ENCODE measurements at places on chromosomes 1 and 21.

DNA sequence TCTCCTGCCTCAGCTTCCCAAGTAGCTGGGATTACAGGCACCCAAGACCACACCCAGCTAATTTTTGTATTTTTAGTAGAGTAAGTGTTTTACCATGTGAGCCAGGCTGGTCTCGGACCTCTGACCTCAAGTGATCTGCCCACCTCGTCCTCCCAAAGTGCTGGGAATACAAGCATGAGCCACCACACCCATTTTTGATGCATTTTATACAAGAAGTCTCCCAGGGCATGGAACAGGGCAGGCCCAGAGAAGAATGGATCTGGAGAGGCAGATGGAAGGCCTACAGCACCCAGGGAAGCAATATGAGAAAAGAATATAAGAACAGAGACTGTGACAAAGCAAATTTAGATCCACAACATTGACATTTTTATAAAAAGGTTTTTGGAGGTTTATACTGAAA lies 18.8 kb upstream of the IFNAR1 start:
- DNase-seq: no peak

DNA sequence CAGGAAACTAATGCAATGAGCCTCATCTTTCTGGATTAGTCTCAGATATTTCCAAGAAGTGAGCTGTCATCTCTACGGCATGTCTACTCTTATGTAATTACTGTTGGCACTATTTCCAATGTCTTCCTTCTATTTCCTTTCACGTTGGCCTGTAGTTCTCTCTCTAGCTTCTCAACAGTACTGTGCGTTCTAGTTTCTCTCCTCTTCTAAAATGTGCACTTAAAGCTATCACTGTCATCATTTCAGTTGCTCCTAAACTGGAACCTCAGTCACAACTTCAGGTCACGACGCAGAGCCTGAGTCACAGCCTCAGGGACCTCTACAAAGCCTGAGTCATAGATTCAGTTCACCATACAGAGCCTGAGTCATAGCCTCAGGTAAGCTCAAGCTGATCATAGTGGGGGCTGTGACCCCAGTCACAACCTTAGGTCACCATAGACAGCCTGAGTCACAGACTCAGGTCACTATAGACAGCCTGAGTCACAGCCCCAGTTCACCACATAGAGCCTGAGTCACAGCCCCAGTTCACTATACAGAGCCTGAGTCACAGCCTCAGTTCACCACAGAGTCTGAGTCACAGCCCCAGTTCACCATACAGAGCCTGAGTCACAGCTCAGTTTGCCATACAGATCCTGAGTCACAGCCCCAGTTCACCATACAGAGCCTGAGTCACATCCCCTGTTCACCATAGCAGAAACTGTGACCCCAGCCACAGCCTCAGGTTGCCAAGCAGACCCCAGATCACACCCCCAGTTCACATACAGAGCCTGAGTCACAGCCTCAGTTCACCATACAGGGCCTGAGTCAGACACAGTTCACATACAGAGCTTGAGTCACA lies 13.0 kb downstream of the WNT9A start:
- DNase-seq: peak; percentile 51

GRCh38 chr1:31776516-31776915 lies 12.4 kb upstream of the ADGRB2 start:
- no peak for DNase-seq

- no peak for DNase-seq
These were observed 100.5 kb downstream of the PKN2 start for GRCh38 chr1:88784551-88784950.

- DNase-seq: no peak
These were observed 17.4 kb downstream of the CACNA1S start for GRCh38 chr1:201094832-201095231.

GRCh38 chr21:43954896-43955295 lies 57.2 kb upstream of the TRAPPC10 start:
- DNase-seq: no peak

- DNase-seq: peak; percentile 89
These were observed 30.1 kb downstream of the RHEX start for GRCh38 chr1:206082831-206083695.

DNA sequence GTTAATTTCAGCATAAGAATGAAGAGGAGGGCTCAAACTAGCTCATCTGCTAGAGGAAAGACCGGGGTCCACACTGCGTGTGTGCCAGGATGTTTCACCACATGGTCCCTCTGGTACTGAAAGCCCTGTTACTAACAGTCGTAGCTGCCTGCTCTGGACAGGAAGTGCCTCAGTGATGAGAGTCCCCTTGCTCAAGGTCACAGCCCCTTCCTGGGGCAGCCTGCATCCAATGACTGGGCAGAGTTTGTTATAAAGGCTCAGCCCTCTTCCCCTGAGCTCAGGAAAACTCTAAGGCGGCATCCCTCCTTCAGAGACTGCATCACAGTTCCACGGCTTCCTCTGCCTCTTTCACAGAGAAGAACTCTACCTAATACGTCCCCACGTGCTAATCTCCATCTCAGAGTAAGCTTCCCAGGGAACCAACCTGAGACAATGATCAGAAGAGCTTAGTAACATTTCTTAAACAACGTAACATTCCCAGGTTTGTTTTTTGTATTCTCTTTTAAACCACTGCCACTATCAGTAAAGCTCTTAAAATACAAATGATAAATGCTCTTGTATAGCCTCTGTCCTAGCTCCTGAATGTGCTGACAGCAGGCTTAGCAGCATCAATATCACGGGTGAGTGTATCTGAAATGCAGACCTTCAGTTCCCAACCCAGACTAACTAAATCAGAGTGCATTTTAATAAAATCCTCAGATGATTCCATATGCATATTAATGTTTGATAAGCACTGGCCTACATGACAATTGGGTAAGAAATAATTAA lies 38.0 kb upstream of the ATP1A1 start:
- no peak for DNase-seq

DNA sequence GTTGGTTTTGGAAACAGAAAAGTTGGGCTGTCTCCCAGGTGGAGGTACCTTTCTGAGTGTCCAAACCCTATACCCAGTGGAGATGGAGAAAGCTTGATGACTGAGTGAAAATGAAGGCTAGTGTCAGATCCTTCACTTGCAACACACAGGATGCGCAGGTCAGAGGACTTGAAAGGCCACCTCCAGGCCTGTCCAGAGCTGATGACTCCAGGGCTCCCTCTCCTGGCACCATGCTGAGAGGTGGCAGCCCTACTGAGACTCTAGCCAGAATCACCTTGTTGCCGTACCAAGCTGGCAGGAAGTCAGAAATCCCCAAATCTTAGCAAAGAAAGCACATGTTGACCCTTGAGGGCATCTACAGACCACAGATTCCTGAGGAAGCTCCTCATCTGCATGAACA lies 16.4 kb downstream of the KNCN start:
- peak; percentile 62 for DNase-seq

DNA sequence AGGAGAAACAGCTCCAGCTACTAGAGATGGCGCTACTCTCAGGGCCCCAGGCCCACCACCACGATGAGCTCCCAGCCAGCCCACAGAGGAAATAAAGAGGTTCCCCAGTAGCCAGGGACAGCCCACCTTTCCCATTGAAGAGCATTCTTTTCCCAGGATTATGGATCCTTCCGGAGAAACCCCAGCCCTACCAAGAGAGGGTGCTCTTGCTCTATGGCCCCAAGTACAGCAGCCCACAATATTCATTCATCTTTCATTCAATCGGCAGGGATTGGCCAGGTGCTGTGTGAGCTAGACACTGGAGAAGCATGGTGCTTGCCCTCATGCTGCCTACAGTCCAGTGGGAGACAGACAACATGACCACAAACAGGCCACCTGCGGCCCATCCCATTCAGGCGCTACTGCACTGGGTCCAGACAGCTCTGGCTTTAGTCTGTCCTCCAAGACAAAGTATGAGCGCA lies 29.9 kb downstream of the PMVK start:
- DNase-seq: no peak

DNA sequence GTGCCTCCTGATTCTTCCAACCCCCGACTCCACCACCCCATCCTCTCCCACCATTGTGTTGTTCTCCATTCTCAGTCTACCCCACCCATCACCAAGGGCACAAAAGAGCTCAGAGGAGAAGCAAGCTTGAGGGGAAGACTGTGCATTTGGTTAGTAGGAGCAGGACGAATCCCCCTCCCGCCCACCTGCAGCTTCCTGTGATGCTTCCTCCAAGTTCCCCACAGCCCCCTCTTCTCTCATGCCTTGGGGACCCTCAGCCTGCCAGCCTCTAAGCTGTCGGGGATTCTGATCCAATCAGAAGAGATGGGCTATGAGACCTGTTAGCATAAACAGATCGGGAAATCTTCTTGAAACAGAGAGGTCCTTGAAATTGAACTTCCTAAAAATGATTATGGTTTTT lies 22.2 kb upstream of the CAPZB start:
- no peak for DNase-seq

GRCh38 chr1:220363196-220363837 lies 91.1 kb upstream of the RAB3GAP2 start:
- DNase-seq: no peak

DNA sequence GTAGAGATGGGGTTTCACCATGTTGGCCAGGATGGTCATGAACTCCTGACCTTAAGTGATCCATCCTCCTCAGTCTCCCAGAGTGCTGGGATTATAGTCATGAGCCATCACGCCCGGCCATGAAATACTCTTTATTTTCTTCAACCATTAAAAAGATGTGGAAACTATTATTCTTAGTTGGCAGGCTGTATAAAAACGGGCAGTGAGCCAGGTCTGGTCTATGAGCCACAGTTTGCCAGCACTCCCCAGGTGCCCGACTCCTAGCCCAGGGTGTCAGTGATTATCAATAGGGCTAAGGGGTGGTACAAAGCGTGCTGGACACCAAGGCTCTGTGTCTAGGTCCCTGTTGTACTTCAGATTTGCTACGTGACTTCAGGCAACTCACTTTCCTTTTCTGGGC lies 3.7 kb upstream of the TMEM61 start:
- no peak for DNase-seq

- DNase-seq: no peak
These were observed 131.6 kb downstream of the TLR5 start for GRCh38 chr1:223011505-223011856.

- DNase-seq: no peak
These were observed 73.5 kb downstream of the CHODL start for GRCh38 chr21:18318156-18318555.

DNA sequence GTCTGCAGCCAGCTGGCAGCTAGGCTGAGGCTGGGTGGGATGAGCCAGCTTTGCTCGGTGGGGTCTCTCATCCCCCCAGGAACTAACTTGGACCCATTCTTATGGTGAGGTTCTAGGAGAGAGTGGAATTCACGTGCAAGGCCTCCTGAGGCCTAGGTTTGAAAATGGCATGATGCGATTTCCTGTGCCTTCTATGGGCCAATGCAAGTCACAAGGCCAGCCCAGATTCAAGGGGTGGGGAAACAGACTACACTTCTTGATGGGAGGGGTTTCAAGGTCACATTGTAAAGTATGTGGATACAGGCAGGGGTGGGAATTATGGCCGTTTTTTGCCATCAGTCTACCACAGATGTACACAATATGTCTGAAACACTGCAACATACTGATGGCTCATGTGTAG lies 48.3 kb downstream of the HTR6 start:
- DNase-seq: no peak

- no peak for DNase-seq
These were observed 41.4 kb downstream of the CCDC18 start for GRCh38 chr1:93221913-93222312.

DNA sequence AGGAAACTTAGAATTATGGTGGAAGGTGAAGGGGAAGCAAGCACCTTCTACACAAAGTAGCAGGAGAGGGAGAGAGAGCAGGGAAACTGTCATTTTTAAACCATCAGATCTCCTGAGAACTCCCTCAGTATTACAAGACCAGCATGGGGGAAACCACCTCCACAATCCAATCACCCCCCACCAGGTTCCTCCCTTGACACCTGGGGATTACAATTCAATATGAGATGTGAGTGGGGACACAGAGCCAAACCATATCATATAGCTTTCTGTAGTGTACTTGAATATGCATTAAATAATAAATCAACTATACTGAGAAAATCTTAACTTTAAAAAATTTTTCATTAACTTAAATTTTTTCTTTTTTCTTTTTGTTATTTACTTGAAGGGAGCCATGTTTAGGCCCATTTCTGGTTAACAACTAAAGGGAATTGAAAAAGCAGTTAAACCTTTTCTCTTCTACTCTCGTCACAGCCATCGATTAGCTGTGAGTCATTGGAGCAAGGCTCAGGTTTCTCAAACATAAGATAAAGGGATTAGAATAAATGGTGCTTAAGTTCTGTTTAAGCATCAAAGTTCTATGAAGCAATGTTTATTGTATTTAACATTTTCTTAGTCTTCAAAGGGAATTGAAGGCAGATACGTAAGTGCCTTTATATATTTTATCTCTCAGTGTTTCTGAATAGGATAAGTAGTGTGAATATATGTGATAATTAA lies 72.2 kb upstream of the DPT start:
- DNase-seq: no peak

- DNase-seq: no peak
These were observed 60.9 kb upstream of the IFNAR2 start for GRCh38 chr21:33168886-33169285.

DNA sequence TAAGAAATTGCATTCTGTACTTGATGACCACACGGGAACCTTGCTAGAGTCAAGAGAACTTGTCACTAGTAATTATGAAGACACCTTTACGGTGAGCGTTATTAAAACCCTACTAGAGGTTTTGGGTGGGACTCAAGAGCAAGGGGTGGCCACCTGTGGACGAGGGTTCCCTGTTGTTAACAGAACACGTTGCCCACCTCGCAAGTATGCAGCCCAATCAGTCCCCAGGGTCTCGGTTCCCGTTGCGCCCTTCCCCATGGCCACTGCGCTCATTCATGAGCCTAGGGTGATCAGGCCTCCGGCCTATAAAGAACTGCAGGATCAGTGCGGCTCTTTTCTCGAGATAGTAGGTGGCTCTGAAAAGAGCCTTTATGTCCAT lies 30.2 kb upstream of the RNF187 start:
- no peak for DNase-seq

DNA sequence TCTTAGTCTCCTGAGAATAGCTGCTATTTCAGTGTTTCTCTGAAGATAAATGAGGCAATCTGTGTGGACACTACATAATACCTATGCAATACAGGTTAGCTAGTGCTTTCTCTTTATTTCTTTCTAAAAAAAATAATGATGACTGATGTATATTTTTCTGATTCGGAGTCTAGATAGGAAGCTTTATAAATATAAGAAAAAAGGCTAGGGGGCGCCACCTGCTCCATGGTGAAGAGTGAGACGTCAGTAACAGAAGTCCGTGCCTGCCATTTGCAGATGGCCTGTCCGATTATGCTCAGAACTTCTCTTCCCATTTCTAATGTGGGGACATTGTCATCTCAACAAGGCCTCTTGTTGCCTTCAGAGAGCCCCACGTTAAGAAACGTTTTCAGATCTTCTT lies 26.4 kb downstream of the QSOX1 start:
- DNase-seq: peak; percentile 62
